Activated CD8-positive, alpha-beta T cell treated with anti-CD3 and anti-CD28 coated beads, Interleukin-2, amount 10 ng/mL, durations not matched to agents 7 days and 5 days (primary cell): ENCODE measurements at places on chromosomes 5 and 9.

DNA sequence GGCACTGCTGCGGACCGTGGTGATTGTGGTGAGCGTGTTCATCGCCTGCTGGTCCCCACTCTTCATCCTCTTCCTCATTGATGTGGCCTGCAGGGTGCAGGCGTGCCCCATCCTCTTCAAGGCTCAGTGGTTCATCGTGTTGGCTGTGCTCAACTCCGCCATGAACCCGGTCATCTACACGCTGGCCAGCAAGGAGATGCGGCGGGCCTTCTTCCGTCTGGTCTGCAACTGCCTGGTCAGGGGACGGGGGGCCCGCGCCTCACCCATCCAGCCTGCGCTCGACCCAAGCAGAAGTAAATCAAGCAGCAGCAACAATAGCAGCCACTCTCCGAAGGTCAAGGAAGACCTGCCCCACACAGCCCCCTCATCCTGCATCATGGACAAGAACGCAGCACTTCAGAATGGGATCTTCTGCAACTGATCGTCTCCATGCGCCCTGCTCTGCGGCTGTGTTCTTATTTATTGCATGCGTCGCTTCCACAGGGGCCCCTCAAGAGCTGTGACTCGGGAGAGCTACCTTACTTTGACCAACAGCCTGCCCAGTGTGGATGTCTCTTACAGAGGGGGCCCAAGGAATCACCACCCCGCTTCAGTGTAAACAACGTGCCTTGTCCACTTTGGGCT lies 10.8 kb downstream of the S1PR3 start:
- H3K4me1 ChIP-seq: peaks cover 3% of the 10 kb centered on the region
- no peak for DNase-seq
- H3K4me3 ChIP-seq: no peak overlapping the region

GRCh38 chr9:121266906-121267650 lies 884 bp upstream of the GSN start:
- peaks cover 26% of the 10 kb centered on the region for H3K4me1 ChIP-seq
- H3K27me3 ChIP-seq: peaks cover 16% of the 10 kb centered on the region
- peak overlapping the region; percentile 69 for H3K4me3 ChIP-seq
- DNase-seq: no peak
- no peak overlapping the region for H3K27ac ChIP-seq

GRCh38 chr9:109861918-109862317 lies 81.9 kb downstream of the PALM2AKAP2 start:
- no peaks in the 10 kb centered on the region for H3K36me3 ChIP-seq
- H3K4me3 ChIP-seq: no peak overlapping the region
- no peak for DNase-seq
- no peak overlapping the region for H3K27ac ChIP-seq

GRCh38 chr9:115837618-115838017 lies 316.0 kb upstream of the PAPPA start:
- H3K4me3 ChIP-seq: no peak overlapping the region
- H3K27ac ChIP-seq: no peak overlapping the region
- H3K4me1 ChIP-seq: no peaks in the 10 kb centered on the region
- no peaks in the 10 kb centered on the region for H3K27me3 ChIP-seq
- DNase-seq: no peak

GRCh38 chr9:92600462-92601261 lies 64.9 kb upstream of the ECM2 start:
- no peak overlapping the region for H3K27ac ChIP-seq
- no peak overlapping the region for H3K4me3 ChIP-seq
- no peak for DNase-seq
- no peaks in the 10 kb centered on the region for H3K4me1 ChIP-seq
- H3K27me3 ChIP-seq: no peaks in the 10 kb centered on the region
- H3K36me3 ChIP-seq: peaks cover 10% of the 10 kb centered on the region

- H3K27ac ChIP-seq: no peak overlapping the region
- no peak for DNase-seq
- H3K4me3 ChIP-seq: no peak overlapping the region
- peaks cover 19% of the 10 kb centered on the region for H3K4me1 ChIP-seq
- peaks cover 9% of the 10 kb centered on the region for H3K36me3 ChIP-seq
These were observed 36.9 kb downstream of the ANKRD33B start for GRCh38 chr5:10600626-10601245.

GRCh38 chr9:127066060-127066850 lies 56.2 kb downstream of the ANGPTL2 start:
- H3K36me3 ChIP-seq: peaks cover 2% of the 10 kb centered on the region
- H3K4me1 ChIP-seq: no peaks in the 10 kb centered on the region
- DNase-seq: no peak
- H3K27me3 ChIP-seq: no peaks in the 10 kb centered on the region

DNA sequence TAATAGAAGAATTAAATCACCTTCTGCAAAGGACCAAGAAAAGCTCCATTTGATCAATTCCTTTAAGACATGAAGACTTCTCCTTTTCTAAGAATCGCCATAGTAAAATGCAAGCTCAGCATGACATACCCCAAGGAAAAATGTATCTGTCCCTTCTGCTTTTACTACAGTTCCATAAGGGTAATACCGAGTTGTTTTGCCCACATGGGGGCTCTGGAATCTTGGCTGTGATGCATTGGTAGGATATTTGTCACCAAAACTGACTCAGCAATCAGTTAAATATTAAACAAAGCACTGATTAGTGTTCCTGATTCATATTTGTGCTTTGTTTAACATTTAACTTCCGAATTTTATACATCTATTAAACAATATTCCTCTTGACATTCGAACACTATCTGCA lies 24.3 kb upstream of the KCNIP1 start:
- peaks cover 23% of the 10 kb centered on the region for H3K27me3 ChIP-seq
- no peaks in the 10 kb centered on the region for H3K36me3 ChIP-seq
- no peaks in the 10 kb centered on the region for H3K4me1 ChIP-seq
- DNase-seq: no peak
